ENCODE measurements at places on chromosomes 5 and 9. TPM values are rescaled to one million over a fixed set of nuclear protein-coding genes. Genes with fewer than 3 reads are reported as not detected.

SPATA31E1 gene
- total RNA-seq = not detected

- no peak overlapping the region for H3K4me3 ChIP-seq
- H3K27me3 ChIP-seq = no peaks in the 10 kb centered on the region
- peaks cover 82% of the 10 kb centered on the region for H3K4me1 ChIP-seq
- H3K27ac ChIP-seq = peak overlapping the region; percentile 44
Observed at GRCh38 chr5:60492958-60493357, 207.0 kb downstream of the DEPDC1B start.

DNA sequence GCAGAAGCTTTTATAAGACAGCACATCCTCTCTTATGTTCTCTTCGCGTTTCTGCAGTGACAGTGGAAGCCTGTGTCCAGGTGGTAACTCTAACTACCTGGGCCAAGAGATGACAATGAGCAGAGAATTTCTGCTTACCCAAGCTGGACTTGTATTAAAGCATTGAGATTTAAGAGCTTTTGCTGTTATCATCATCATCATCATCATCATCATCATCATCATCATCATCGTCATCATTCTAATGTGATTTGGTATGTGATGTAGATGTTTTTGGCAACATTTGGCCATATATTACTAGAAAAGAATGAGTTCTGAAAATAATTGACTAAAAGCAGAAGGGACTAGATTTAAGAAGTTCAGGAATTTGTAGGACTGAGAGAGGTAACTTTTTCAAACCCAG lies 401.3 kb downstream of the BRINP1 start:
- H3K4me1 ChIP-seq = no peaks in the 10 kb centered on the region
- H3K4me3 ChIP-seq = no peak overlapping the region
- H3K27ac ChIP-seq = no peak overlapping the region
- no peaks in the 10 kb centered on the region for H3K27me3 ChIP-seq
- no peak for DNase-seq

- H3K4me3 ChIP-seq = no peak overlapping the region
- H3K4me1 ChIP-seq = no peaks in the 10 kb centered on the region
- DNase-seq = no peak
- H3K36me3 ChIP-seq = no peaks in the 10 kb centered on the region
- no peak overlapping the region for H3K27ac ChIP-seq
- H3K27me3 ChIP-seq = no peaks in the 10 kb centered on the region
Observed at GRCh38 chr9:23674016-23674585, 151.9 kb downstream of the ELAVL2 start.

All from HepG2 (cell line).